ENCODE measurements at places on chromosomes 11 and 22.

GRCh38 chr22:27124351-27124966 is 467.1 kb downstream of the MIAT start:
- DNase-seq, result no peak

GRCh38 chr11:47185305-47186075 is 744 bp downstream of the PACSIN3 start:
- DNase-seq, result no peak

DNA sequence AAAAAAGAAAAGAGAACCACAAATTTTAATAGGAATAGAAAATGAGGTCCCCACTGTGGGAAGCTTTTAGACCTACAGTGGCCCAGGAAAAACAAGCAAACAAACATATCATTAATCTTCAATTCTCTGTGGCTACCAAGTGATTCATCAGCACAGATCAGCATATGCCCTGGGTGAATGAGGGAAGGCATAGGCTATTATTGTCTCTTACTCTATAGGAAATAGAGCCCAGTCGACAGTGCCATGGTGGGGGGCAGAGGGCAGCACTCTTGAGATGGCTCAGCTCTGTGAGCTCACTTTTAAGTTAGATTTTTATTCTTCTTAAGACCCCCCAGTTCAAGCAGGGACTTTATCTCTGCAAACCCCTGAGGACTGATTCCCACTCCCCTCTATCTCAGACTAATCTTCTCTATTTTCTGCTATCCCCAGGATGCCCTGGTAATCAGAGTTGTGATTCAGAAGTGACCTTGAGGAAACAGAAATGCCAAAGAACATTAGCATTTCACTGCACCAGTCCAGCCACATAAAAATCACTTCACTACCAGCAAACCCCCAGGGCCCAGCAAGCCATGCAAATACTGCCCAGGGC is 9.5 kb upstream of the FEZ1 start:
- no peak for DNase-seq

DNA sequence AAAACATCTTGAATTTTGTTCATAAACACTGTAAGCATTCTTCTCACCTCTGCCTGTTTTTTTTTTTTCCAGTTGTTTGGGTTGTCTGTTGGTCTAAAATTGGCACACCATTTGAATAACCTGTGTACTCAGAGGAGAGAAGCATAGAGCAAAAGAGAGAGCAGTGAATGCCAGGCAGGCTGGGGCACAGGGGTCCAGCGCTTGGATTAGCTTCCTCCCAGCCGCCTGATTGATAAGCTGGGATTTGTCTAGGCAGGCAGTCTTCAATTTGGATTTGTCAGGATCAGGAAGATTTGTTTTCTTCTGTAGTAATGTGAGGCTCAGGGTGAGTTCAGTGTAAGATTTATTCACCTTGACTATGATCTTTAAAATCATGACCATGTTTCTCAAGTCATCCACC is 59.0 kb downstream of the ARL14EP start:
- no peak for DNase-seq

GRCh38 chr22:36612458-36612857 is 83.5 kb upstream of the EIF3D start:
- DNase-seq, result no peak

GRCh38 chr11:65604258-65604657 is 8.7 kb upstream of the KCNK7 start:
- DNase-seq, result no peak

DNA sequence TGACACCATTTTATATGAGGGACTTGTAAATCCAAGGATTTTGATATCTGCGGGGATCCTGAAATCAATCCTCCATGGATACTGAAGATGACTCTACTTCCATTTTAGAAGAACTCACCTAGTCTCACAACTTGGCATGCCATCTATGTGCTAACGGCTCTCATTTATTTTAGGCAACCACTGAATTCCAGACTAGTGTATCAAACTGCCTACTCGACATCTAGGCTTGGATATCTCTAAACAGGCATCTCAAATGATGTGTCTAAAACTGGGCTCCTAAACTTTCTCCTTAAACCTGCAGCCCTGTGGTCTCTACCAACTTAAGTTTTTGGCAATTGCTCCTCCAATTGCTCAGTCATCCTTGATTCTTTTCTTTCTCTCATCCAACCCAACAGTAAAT is 31.2 kb upstream of the CLNS1A start:
- DNase-seq, result no peak

- no peak for DNase-seq
These were observed 106.5 kb downstream of the NAV2 start for GRCh38 chr11:19819148-19819547.

GRCh38 chr11:103906291-103906867 is 130.1 kb upstream of the DDI1 start:
- DNase-seq, result no peak

DNA sequence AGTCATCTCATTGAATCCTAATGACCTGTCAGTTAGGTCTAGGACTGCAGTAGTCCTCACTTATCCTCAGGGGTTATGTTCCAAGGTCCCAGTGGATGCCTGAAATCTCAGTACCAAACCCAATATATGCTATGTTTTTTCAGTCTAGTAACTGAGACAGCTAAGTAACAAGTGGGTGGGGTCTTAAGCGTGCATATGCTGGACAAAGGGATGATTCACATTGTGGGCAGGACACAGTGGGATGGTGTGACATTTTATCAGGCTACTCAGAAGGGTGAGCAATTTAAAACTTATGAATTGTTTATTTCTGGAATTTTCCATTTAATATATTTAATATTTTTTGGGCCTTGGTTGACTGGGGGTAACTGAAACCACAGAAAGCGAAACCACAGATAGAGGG is 29.0 kb downstream of the DDX10 start:
- DNase-seq, result no peak

- DNase-seq, result no peak
These were observed 15.6 kb upstream of the LYVE1 start for GRCh38 chr11:10584071-10584501.

- DNase-seq, result no peak
These were observed 9.8 kb upstream of the XKR3 start for GRCh38 chr22:16834971-16835370.

DNA sequence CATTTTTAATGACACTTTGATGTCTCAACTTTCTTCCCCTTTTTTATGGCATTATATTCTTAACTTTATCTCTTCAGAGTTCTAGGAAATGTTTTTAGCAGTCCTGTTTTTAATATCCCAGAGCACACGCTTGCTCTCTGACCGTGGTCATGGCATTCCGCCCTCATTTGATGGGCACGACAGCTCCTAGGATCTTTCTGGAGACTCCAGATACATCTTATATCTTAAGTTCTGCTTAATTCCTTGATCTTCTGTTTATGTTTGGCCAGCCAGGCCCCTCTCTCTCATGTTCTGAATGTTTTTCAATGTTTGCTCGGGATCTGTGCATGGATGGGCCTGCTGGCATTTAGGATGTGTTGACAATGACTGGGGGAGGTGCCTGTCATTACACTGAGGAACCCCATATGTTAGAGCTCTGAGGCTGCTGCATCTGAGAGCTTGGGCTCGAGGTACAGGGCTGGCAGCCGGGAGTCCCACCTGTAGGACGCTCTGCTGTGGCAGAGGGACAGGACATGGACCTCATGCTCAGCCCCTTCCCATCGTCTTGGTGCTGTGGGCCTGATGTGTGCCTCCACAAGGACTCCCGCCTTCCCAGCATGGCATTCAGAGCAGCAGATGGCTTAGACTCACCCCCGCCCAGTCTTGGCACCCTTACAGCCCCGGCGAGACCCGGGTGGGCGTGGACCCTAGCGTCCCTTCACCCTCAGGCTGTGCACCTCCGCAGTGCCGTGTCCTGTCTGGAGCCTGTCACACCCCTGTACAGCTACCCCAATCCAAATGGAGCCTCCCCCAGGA is 75.0 kb downstream of the CDKN1C start:
- no peak for DNase-seq

DNA sequence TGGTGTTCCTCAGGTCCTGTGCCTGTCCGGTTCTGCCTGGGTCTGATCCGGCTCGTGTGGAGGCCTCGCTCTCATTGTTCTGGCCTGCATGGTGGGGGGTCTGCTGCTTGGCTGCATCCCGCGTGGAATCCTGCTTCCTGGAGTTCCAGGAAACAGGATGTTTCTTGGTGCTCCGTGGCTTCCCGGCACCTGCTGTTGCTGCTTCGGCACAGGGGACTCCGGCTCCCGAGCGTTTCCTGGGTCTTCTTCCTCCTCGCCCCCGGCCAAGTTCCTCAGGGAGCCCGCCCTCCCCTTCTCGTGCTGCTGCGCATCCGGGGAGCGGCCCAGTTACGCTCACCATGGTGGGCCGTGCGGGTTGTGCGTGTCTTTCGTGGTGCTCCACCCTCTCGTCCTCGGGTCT is 29.9 kb downstream of the GLB1L2 start:
- DNase-seq, result no peak

- no peak for DNase-seq
These were observed 39.6 kb downstream of the AP2A2 start for GRCh38 chr11:965206-965775.

GRCh38 chr11:78325274-78325781 is 92.3 kb downstream of the GAB2 start:
- no peak for DNase-seq

GRCh38 chr11:28072321-28072720 is 35.6 kb downstream of the KIF18A start:
- no peak for DNase-seq

GRCh38 chr11:74011360-74012073 is 2.6 kb upstream of the UCP3 start:
- no peak for DNase-seq

DNA sequence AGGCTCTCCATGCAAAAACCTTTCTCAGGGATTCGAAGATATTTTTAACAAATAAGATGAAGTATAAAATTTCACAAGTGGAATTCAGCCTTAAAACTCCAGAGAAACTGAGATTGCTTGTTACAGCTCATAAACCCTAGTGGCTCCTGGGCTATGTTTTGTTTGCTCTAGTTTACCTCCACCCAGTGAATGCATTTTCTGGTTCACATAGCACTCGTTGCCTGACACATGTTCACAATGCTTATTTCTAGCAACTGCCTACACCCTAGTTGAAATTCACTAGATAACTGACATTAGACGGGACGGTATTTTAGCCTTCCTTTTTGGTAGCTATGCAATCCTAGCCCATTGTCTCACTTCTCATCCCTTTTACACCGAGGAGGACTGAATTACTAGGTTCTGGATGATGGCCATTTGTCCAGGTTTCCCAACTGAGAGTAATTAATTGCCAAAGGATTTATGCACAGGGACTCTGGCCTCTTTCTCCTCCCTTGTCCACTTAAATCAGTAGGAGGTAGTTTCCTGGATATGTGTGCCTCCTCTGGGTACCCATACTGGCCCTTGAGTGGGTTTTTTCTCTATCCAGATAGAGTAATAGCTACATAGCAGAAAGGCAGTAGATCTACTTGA is 951.6 kb downstream of the DLG2 start:
- DNase-seq, result no peak

DNA sequence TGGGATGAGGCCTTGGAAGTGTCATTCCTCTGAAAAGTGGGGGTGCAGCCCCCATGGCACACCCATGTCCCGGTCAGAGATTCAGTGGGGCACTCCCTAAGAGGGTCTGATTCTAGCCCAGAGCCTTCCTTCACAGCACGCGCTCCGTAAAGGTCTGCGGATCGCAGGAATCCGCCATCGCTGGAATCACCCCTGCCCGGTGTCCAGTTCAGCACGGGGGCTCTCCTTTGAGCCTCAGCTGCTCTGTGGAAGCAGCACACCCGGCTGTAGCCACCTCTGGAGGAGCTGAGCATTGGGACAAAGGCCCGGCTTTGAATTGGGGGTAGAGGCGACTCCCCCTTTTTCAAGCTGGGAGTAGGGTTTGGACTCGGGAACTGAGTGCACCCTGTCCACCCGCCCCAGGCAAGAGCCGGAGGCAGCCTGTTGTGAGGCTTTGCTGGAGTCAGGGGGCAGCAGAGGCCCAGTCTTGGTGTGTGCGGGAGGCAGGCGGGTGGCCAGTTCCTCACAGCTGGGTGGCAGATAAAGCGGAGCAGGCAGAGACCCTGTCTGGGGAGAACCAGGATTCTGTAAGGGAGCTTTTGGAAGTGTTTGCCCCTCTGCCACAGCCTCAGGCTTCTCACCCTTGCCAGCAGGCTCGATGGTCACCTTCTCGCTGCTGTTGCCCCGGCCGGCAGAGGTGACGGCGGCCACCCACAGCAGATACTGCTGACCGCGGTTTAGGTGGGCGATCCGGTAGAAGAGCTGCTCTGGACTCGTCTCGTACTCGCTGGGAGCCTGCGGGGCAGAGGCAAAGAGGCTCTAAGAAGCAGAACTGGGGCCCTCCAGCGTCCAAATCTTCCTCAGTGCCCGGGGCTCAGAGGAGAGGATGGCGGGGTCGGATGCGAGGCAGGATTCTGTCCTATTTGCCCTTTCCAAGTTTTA is 115.9 kb downstream of the CEP164 start:
- DNase-seq, result no peak

DNA sequence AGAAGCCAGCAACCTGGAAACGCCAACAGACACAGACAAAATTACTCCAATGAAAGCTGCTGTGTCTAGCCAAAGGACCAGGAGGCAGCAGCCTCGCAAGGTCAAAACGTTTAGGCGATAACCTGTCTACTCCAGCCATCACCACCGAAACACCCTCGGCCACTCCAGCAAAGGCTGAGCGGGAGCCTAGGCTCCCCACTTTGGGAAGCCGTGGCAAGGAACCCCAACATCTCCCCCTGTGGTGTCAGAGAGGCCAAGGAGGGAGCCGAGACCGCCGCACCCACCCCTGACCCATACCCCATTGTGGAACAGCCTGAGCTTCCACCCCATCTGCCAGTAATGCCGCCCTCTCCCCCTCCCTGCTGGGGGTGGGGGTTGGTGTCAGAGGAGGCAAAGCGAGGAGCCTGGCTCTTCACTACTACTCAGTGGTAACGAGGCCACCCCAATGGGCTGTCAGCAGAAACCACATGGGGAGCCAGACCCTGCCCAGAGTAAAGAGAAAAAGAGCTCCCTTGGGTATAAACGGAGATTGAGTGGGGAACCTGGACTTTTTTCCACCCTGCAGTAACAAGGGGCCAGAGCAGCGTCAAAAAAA is 33.9 kb upstream of the SEPTIN5 start:
- no peak for DNase-seq

DNA sequence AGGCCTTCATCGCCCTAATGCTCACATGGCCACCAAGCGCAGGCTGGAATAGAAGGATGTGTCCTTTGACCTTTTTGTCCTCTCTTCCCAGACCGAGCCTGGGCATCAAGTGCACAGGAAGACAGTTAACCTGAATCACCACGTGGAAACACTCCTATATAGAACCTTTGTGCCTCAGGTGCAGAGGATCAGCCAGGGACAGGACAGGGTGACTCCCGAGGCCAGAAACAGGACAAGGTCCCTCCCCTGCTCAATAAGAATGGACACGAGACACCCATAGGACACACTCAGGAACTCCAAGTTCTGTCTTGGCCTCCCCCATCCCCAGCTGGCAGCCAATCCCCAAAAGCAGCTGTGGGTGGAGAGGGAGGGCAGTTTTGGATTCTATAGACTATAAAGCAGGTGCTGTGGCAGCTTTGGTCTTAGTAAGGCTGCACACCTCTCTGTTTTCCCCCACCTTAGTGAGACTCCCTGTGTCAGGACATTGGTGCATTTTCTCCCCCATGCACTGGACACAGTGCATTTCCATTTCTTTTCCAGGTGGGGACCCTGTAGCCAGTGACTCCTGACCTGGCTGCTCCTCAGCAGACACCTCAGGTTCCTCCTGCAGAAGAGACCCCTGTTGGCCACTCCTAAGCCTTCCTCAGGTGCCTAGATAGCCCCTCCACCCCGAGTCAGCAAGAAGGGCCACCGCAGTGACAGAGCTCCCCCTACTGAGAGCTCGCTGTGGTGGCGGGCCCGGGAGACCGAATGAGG is 43.6 kb upstream of the POU2AF1 start:
- DNase-seq, result no peak

GRCh38 chr11:1049431-1049891 is 12.9 kb upstream of the MUC6 start:
- DNase-seq, result no peak

GRCh38 chr11:2741377-2742131 is 41.8 kb upstream of the KCNQ1OT1 start:
- no peak for DNase-seq
